ENCODE measurements at places on chromosomes 4 and X.

DNA sequence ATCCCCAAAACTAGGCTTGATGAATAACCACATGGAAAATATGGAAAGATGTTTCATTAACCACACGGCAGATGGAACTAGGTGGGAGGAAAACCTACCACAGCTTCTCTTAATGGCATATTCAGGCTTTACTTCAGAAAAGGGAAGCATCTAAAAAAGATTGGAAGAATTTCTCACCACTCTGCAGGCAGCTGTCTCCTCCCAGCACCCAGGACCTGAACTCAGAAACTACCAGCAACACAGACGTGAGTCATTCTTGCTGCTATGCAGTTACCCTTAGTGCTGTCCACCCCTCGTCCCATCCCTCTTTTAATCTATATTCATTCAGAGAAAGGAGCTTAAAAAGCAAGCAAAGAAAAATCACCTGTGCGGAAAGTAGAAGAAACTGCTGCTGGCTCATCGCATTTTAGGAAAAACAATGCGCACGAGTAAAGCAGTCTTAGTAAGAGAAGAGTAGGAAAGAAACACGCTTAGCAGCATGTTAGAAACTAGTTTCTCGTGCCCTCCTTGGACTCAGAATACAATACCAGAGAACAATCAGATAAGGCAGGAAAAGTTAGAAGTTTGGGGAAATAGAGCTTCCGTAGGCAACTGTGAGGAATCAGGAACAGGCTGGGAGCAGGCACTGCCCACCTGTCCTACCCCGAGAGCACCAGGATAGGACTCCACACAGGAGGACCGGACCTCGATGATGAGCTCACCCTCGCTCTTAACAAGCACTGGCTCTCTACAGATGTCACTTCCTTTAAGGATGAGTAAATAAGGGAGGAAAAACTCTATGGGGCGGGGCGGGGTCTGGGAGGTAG is 48.1 kb upstream of the ENPP6 start:
- DNase-seq: no peak

DNA sequence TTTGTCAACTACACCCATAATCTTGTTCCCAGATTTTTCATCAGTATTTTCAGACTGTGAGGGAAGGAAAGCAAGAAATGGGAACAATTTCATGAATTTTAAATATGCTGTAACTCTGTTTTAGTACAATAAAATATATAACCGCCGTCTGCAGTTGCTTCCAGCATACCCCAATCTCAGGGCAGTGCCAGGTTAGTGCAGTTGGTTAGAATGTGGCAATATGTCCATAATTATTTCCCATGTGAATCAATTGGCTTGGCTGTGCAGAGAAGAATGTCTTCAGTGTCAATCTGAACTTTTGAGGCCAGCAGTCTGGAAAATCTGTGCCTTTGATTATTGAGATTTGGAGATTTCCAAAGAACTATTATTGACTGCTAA is 5.0 kb upstream of the MMAA start:
- DNase-seq: no peak

DNA sequence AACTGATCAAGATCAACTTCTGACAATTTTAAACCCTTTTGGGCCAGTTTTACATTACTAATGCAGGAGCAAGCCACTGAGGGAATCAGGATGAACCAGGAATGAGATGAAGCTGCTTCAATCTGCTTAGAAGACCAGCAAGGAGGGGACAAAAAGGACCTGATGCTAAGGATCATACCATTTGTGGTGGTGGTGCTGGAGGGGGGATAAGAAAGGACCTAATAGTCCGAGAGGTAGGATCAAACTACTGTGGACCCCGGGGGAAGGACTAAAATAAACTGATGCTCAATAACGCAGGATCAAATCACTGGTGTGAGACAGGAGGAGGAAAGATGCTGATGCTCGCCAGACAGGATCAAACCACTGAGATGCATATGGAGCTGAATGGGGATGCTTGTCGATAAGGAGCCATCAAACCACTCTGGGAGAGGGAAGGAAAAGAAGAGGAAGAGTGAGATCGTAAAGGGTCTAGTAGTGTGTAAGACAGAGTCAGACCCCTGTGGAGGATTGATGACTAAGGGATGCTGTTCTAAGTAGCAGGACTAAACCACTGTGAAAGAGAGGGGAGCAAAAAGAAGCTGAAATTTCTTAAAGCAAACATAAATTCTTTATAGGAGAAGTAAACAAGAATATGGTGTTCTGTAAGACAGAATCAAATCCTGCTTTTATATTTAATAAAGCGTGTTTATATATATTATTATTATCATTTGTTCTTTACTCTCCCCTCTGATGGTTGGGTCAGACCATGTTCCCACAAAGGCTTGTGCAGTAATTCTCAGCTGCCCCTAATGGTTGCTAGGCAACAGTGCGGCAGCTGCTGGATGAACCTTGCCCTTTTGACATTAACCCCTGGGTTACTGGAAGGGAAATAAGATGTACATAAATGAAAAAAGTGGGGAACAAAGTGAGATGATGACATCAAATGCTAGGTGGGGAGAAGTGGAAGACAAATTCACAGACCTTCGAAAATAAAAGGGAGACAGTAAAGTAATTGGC is 432.5 kb upstream of the FGF16 start:
- no peak for DNase-seq

GRCh38 chr4:98383431-98384106 is 122.4 kb downstream of the RAP1GDS1 start:
- no peak for DNase-seq

DNA sequence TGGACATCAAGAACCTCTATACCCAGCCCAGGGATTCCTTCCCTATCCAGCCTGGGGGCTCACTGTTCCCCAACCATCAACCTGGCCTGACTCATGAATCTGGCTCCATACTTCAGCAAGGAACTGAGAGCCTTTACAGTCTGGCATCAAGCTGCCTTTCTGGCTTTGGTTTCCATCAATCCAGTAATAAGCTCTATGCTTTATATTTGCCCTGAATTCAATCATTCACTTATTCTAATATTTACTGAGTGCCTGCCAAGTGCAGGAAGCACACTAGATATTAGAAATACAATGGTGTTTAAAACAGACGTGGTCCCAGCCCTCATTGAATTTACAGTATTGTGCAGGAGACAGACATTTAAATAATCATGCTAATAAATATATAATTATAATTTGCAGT is 114.8 kb upstream of the PLAC1 start:
- DNase-seq: no peak

- DNase-seq: no peak
These were observed 125.7 kb upstream of the GABRG1 start for GRCh38 chr4:46249516-46249915.

GRCh38 chr4:37650481-37650880 is 35.7 kb downstream of the RELL1 start:
- DNase-seq: no peak

DNA sequence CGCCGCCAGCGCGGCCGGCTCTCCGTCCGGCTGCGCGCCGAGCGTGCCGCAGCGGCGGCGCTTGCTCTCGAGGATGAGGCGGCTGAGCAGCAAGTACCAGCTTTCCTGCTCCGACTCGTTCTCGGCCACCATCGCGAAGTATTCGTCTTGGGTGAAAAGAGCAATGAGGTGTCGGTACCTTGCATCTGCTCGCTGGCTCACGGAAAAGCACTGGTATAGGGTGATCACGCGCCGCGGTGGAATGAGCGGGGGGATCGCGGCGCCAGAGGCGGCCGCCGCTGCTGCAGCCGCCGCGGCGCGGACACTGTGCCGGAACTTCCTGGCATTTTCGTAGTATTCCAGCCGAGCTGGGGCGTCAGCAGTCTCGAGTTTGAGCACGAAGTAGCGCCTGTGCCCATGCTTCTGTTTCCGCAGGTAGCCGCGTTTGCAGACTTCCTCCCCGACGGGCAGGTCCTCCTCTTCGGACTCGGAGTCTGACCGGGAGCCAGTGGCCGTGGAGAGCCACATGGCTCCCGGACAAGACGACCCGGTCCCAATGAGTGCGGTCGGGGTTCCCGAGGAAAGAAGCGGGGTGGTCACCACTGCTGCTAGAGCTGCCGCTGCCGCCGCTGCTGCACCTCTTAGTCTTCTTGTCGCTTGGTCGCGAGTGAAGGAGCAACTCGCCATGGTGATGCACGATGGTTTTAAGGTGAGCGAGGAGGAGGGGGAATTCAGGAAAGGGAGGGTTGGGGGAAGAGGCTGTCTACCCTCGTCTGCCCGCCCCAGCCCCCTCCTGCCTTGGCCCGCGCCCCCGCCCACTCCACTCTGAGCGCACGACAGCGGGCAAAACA is 469 bp downstream of the IRS4 start:
- peak; percentile 21 for DNase-seq

GRCh38 chr4:20376070-20376469 is 124.4 kb downstream of the SLIT2 start:
- no peak for DNase-seq

GRCh38 chr4:182400081-182400480 is 156.9 kb downstream of the TENM3 start:
- DNase-seq: no peak

DNA sequence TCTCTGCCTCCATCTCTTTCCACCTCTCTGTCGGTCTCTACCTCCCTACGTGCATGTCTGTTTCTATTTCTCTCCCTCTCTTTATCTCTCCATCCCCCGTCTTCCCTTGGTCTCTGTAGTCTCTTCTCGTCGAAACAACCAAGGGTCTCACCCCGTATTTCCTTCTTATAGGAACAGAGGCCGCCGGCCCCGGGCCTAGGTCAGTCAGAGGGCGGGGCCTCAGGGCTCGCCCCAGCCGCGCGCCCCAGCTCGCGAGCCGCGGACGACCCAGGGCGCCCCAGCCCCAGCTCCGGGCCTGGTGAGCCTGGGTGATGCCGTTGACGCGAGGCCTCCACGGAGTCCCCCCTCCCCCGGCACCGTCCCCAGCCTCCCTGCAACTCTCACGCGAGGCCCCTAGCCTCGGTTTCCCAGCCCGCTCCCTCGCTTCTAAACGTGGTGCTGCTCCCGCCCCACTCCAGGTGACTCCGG is 6.6 kb downstream of the TIMM17B start:
- DNase-seq: no peak

- DNase-seq: no peak
These were observed 14.4 kb downstream of the MGARP start for GRCh38 chr4:139265654-139266053.

- DNase-seq: no peak
These were observed 301.2 kb downstream of the MAPK10 start for GRCh38 chr4:86058621-86059020.

DNA sequence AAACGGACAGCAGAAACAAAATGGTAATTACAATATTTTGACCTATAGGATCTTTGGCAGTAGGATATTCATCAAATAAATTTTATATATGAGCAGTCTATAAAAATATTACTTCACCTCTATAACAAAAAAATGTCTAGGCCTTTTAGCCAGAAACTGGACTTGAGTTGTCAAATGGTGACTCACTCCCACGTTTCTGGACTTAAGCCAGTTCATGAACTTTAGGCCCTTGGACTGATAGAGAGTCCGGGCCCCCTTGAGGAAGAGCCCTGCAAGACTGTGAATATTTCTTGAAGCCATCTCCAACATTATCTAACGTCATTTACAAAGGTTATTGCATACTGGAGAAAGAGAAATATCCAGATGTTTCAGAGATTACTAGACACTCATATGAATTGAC is 106.8 kb upstream of the FAM47A start:
- no peak for DNase-seq

GRCh38 chr4:52998413-52998812 is 136.3 kb downstream of the RASL11B start:
- DNase-seq: no peak

DNA sequence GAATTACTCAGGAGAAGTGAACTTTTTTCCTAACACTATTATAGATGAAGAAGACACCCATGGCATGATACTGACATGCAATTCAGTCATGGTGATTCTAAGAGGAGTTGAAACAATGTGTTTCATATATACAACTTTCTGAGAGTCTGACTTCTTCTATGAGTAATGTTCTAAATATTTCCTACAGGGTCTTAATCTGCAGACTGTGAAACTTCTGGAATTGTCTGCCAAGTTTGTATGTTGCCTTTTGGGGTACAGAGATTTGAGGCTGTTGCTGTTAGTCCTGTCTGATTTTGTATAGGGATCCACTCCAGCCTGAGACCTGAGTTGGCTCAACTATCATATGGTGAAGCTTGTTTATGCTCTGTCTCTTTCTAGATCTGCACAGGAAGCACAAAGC is 160.6 kb upstream of the GATB start:
- DNase-seq: no peak

GRCh38 chrX:1511829-1512228 is 25.2 kb downstream of the P2RY8 start:
- no peak for DNase-seq

DNA sequence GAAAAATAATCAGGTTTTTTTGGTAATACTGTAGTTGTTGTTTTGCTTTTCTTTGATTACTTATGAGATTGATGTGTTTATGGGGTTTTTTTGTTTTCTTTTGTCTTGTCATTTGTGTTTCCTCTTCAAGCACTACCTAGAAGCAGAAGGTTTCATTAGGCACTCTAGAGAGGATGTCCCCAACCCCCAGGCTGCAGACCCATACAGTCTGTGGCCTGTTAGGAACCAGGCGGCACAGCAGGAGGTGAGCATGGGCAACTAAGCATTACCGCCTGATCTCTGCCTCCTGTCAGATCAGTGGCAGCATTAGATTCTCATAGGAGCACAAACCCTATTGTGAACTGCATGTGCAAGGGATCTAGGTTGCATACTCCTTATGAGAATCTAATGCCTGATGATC is 22.9 kb upstream of the NOCT start:
- DNase-seq: no peak

- DNase-seq: no peak
These were observed 38.6 kb upstream of the SORCS2 start for GRCh38 chr4:7153711-7154110.

GRCh38 chrX:80879916-80880315 is 70.2 kb upstream of the BRWD3 start:
- no peak for DNase-seq

- no peak for DNase-seq
These were observed 192.2 kb downstream of the FGF13 start for GRCh38 chrX:138519296-138519695.

- DNase-seq: no peak
These were observed 47.8 kb downstream of the RAI2 start for GRCh38 chrX:17813277-17813676.

GRCh38 chr4:5787311-5787710 is 76.3 kb downstream of the EVC start:
- no peak for DNase-seq

- no peak for DNase-seq
These were observed 7.0 kb downstream of the RTL5 start for GRCh38 chrX:72124540-72125201.

DNA sequence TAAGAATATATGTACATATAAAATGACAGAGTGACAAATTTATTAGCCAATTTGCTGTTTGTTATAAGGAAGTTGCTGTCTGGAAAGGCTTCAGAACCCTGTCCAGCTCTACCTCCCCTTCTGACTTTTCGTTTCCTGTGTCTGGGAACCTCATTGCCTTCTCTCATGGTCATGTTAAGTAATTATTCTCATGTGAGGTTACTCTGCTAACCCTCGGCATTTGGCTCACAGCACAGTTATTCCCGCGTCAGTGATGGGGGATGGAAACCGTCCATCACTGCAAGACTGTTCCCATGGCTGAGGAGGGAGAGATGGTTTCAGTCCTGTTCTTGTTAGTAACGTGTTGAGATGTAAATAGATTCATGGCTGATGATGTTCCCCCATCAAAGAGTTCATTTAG is 11.9 kb downstream of the EDNRA start:
- DNase-seq: no peak

- no peak for DNase-seq
These were observed 178.8 kb downstream of the CAMK2D start for GRCh38 chr4:113582737-113583136.

- DNase-seq: no peak
These were observed 19.1 kb downstream of the FGF2 start for GRCh38 chr4:122845760-122846159.

GRCh38 chr4:80173401-80173800 is 23.9 kb upstream of the PRDM8 start:
- DNase-seq: peak; percentile 12

- no peak for DNase-seq
These were observed 17.2 kb upstream of the FAT1 start for GRCh38 chr4:186740822-186741221.
